ENCODE measurements at places on chromosomes 16 and 17.

DNA sequence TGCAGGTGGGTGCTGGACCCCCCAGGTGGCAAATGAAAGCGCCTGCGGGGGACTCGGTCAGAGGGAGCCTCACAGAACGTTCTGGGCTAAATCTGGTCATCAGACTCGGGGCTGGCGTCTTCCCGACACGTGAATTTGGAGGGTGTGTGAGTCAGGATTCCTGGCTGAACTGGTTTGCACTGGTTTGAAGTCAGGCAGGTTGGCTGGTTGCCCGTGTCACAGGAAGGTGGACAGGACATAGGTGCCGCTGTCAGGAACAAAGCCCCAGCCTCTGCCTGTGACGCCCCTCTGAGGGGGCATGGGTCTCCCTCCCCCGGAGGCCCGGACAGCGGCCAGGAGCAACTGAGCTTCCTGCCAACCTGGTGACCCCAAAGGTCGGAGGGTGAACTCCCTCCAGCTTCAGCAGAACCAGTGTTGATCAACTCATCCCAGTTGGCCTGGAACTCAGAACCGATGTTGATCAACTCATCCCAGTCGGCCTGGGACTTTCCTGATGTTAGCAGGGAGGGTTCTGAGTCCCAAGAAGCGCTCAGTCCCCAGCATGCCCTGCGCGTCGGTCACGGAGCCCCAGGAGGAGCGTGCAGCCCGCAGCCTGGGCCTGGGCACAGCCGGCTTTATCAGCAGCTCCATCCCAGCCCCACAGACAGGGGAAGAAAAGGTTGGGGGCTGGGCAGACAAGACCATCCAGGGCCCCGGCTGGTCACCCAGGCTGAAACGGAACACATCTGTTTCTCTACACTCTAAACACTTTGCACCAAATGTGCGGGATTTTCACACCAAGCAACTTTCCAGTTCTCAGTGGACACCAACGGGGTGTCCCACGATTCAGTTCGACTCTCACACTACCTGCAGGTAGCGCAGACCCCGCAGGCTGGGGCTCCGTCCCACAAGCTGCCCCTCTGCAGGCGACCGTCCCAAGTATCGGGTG lies 14.4 kb upstream of the METRNL start:
- peak; percentile 67 for DNase-seq

DNA sequence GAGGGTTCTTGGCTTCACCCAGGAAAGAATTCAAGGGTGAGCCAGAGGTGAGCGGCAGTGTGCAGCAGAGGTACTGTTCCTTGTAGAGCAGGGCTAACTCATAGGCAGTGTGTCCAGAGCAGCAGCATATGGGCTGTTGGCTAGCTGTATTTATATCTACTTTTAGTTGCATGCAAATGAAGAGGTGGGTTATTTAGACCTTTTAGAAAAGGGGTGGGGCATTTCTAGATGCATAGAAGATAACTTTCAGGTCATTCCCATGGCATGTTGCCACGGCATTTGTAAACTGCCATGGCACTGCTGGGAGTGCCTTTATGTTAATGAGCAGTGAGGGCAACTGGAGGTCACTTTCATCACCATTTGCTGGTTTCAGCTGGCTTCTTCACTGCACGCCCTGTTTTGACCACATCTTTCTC lies 141.0 kb downstream of the STX8 start:
- no peak for DNase-seq

DNA sequence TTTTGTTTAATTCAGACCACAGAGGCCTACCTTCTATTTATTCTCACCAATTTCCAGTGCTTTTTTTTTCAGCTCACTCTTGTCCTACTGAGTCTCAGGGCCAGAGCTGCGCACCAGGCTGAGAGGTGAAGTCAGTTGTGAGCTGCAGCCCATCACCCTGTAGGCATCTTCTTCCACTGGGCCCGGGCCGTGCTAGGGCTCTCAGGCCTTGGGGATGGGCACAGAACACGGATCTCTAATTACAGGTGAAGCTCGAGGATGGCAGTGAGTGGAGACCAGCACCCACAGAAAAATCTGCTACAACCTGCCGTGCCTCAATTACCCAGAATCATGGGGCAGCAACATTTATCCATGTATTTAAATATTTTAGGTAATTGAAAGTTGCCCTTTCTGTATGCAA lies 82.1 kb downstream of the IRX5 start:
- DNase-seq: peak; percentile 29

DNA sequence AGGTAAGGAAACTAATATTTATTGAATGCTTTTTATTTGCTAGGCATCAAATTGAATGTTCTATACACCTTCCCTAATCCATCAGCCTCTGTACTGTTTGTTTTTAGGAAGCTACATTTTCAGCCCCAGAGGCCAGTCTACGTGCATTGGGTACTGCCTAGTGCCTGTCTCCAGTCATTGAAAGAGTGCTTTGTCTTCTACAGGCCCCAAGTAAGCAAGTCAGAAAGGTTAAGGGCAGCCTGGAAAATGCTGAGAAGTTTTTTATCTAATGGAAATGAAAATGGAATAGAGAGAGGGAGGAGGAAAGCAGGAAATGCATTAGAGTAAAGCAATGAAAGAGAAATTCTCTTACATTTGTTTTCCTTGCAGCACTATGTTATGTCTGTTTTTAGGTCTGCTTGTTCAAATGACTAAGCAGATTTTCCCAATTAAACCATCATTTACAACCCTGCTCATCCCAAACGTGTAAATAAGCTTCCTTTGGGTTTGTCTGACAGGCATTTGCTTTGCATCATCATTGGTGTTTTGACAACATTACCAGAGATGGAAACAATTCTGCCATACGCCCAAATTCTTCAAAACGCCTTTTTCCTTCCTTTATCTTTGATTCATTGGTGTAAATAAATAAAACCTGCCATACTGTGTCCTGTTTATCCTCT lies 116.0 kb upstream of the GOT2 start:
- no peak for DNase-seq

DNA sequence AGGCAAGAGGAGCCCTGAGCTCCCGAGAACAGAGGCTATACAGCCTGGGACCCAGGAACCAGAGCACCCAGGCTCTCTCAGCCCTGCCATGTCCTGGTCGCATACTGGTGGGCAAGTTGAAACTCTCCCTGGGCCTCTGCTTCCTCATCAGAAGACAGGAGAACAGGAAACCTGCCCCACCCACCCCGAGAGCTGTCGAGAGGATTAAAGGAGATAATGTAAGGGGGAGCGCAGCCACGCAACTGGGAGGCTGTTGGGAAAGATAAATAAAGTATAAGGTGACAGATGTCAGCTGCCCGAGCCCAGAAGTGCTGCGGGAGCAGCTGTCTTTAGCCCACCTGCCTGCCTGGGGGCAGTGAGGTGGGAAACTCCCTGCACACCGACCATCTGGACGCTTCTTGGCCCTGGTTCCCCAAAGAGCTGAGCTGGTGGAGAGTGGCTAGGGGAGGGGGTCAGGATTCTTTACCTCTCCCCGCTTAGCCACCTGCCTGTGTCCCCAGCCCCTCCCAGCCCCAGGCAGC lies 6.8 kb downstream of the KIF19 start:
- no peak for DNase-seq

DNA sequence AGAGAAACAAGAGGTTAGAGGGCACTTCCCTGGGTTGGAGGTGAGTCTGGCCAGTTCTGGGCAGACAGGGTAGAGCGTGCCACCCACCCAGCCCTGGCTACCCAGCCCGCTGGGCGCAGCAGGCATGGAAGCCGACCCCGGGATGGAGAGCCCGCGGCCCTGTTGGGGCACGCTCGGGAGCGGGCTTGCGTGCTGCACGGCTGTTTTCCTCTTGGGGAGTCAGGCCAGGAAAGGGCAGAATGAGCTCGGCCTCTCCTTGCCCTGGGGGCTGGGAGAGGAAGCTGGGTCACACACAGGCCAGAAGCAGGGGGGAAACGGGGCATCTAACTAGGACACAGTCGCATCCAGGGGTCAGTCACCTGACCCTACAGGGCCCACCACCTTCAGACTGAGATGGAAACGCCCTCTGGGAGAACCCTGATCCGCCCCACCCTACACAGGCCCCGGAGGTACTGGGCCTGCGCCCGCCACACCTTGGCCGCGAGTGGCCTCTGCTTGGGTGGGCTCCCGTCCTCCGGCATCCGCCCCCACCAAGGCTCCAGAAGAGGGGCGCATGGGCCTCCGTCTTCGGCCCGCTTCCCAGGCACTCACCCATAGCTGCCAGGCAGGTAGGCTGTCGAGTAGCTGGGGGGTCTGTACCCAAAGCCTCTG lies 1.2 kb downstream of the SOX15 start:
- DNase-seq: no peak

- DNase-seq: no peak
These were observed 128.3 kb downstream of the NLK start for GRCh38 chr17:28170771-28171170.

DNA sequence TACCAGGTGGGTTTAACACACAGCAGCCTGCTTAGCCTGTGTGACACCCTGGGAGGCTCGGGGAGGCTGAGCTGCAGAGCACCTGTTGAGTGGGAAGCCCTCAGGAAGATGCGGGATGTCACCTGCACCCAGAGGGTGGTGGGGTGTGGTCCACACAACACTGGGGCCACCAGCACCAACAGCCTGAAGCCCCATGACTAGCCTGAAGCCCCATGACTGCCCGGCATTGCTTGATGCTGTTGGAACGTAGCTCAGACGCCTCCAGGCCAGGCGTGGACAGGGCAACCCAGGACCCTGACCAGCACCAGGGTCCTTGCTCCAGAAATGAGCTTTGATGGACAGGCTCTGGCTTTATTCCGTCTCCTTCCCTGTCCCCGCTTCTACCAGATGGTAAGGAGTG lies 76.3 kb upstream of the ZNF469 start:
- DNase-seq: no peak

GRCh38 chr17:78355045-78355641 lies 4.7 kb downstream of the SOCS3 start:
- no peak for DNase-seq

DNA sequence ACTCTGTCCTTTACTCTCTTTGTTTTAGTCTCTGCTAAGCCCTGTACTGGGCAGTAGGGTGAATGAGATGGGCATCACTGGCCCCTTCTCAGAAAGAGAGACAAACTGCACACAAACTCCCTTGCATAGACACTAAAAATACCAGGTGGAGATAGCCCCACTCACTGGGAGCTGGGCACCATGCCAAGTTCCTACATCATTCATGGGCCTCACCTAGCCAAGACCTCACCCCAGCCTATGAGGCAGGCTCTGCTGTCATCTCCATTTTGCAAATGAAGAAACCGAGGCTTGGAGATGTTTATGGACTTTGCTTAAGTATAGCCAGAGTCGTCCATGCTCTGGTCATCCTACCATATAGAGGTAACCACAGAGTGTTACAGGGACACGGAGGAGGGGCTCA lies 499.8 kb upstream of the CDH11 start:
- DNase-seq: no peak

- DNase-seq: no peak
These were observed 86.2 kb downstream of the TOX3 start for GRCh38 chr16:52460639-52461178.

DNA sequence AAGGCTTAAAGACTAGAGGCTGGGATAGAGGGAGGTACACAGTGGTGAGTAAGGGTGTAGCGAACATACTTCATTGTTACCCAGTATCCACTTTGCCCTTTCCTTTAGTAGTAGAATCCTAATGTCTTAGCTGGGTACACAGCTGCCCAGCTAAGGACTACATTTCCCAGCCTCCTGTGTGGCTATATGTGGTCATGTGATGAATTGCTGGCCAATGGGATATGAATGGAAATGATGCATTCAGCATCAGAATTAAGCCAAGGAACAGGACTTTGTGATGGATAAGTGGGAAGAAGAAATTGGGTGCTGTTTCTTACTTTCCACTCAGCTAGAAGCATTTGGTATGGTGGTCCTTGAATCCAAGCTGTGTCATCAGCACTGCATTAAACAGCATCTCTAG lies 55.9 kb downstream of the FOXL1 start:
- no peak for DNase-seq

- no peak for DNase-seq
These were observed 39.9 kb downstream of the PSMD12 start for GRCh38 chr17:67326440-67326839.

- DNase-seq: no peak
These were observed 39.7 kb upstream of the GHDC start for GRCh38 chr17:42233994-42234393.

- DNase-seq: no peak
These were observed 30.3 kb downstream of the NTN1 start for GRCh38 chr17:9051561-9051960.

- DNase-seq: no peak
These were observed 13.6 kb downstream of the CLEC16A start for GRCh38 chr16:10957771-10958482.

DNA sequence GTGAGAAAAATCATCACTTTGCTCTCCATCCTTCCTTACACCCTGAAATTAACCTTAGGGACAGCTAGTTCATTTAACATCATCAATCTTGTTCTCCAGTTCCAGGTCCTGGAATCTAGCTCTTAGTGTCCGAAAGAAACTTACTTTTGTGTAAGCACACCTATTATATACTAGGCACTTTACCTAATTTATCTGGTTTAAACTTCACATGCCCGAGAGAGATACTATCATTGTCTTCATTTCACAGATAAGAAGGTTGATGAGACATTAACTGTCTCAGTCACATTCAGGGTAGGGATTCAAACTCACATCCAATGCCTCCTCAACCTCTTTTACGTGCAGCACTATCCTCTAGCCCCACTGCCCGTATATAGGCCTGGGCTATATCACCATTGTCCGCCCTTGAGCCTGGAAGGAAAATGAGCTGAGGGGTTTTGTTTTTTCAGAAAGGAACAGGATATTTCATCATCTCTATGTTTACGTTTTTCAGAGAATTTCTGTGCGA lies 501 bp upstream of the AP2B1 start:
- DNase-seq: no peak

- DNase-seq: no peak
These were observed 28.7 kb upstream of the MED9 start for GRCh38 chr17:17448076-17448475.

GRCh38 chr16:47057630-47057993 lies 84.1 kb upstream of the DNAJA2 start:
- no peak for DNase-seq

DNA sequence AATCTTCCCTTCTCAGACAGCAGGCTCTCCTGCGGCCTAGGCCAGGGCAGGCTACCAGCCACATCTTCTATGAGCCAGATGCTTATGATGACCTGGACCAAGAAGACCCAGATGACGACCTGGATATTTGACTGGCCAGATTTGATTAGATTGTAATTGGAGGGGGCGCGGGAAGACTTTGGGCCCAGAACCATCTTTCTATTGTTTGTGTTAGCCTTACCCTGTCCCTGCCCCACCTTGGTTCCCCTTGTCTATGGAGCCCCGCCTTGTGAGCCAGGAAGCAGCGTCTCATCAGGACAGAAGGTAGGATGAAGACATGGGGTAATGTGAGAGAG lies 2.8 kb downstream of the CLDN7 start:
- no peak for DNase-seq

DNA sequence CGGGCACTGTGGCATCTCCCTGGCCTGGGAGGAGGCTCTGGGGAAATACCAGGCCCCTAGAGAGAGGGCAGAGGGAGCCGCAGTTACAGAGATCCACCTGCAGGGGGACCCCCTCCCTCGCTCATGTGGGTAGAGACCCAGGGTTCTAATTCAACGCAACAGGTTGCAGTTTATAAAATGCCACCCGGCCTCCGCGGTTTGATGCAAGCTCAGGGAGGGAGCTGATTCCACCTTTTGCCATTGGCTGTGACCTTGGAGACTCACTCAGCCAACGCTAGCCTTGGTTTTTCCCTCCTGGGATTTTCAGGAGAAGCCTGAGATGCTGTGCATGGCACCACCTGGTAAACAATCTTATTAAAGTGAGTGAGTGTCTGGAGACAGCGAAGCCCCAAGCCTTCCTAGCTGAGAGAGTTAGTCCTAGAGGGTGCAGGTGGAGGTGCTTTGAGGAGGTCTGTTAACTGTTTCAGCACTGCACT lies 12.1 kb downstream of the TTLL6 start:
- no peak for DNase-seq

Measured in coronary artery (tissue), 2 donors.